ENCODE measurements at places on chromosomes 7 and 10.

DNA sequence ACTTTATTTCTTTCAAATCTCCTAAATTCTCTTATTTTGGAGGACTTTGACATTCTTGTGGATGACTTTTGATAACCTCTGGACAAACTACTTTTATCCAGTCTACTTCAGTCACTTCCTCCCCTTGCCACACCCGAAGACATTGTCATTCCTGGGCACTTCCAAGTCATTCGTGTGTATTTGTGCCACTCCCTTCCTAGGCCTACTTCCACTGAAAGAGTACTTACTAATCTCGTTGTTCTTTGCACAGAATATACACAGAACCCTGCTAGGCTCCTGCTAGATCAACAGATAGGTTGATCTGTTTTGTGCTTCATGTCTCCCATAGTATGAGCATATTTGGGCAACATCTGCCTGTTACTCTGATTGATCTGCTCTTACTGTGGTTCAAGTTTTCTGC lies 355.4 kb downstream of the HGF start:
- no peak for DNase-seq

DNA sequence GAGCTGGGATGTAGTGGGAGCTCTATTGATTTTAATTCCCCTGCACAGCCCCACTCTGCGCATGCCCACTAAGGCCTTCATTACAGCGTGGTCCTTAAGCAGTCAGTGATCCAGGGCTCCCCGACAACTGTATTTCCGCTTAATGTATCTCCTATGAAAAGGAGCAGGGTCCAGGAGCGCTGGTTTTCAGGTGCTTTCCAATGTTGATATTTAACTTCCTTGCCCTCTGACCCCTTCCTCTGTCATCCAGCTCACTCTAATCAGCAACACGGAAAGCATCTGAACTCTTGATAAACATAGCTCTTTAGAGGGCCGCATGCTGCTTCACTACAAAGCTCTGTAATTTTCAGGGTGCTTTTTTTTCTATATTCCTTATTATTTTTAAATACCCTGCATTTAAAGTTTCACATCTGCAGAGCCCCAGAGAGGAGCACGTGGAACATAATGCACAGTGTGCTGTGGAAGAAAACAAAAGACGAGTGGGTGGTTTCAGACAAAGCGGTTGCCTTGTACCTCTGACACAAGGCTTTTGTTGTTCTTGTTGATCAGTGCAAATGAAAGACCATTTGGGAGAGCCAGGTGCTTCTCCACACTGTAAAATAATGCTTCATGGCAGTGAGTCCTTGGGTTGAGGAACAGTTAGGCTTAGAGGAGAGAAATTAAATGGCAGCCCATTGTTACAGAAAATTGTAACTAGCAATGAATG lies 465.9 kb upstream of the CELF2 start:
- DNase-seq: no peak

- no peak for DNase-seq
Observed at GRCh38 chr7:2573761-2574160, 15.0 kb downstream of the IQCE start.

DNA sequence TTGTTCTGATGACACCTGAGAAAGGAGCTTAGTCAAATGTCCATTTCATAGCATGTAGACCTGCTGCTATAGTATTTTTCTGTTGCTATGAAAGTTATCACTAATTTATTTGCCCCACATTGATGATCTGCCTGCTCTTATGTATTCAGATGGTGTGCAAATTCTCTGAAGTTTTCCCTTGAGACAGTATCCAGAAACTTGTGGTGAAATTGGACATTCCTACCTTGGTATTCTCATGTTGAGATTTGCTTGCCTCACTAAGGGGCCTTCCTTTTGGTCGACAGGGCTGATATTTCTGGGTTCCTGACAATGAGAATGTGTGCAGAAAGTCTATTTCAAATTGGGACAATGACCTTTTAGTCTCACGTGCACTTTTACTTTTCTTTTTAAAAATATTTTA lies 253.2 kb upstream of the FZD8 start:
- no peak for DNase-seq

GRCh38 chr10:78178940-78179339 lies 145.3 kb downstream of the RPS24 start:
- DNase-seq: no peak

GRCh38 chr10:49115015-49115795 lies at the start of gene VSTM4:
Gene VSTM4, minus strand, starts transcription at chr10:49115522. Its CDS starts 37 bp downstream, at chr10:49115485.
- DNase-seq: no peak

GRCh38 chr7:151327659-151328058 lies 14.0 kb upstream of the NUB1 start:
- DNase-seq: no peak

DNA sequence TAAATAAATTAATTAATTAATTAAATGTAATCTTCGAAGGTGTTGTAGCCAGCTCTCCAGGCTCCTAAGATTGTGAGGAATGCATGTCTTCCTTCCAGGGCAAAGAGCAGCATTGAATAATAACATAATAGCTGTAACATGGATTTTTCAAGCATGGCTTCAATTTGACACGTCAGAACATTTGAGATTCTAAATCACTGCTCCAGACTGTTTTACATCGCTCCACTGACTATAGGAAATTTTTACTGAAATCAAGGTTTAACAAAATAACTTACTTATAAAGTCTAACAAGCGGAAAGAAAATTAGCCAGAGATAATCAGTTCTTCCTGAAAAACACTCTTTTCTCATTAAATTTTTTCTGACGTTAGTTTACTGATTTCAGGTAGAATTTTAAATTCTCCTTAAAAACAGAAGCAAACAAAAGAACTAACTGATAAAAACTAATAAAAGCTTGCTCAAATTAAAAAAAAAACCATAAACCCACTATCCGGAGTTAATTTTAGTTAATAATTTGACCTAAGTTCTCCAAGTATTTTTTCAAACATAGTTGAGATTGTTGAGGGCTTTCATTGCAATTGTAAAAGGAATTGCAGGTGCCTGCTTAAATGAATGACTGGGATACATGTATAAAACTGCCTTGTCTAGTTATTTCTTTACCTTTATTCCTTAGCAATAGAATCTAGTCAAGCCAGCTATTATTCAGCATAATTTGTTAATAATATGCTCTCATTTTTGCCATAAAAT lies 51.2 kb upstream of the SGCE start:
- no peak for DNase-seq

- no peak for DNase-seq
Observed at GRCh38 chr7:29843093-29843492, 36.8 kb downstream of the WIPF3 start.

GRCh38 chr10:14687340-14687739 lies 87.4 kb downstream of the FAM107B start:
- no peak for DNase-seq

GRCh38 chr10:79185796-79186374 lies 117.1 kb downstream of the ZMIZ1 start:
- DNase-seq: no peak

DNA sequence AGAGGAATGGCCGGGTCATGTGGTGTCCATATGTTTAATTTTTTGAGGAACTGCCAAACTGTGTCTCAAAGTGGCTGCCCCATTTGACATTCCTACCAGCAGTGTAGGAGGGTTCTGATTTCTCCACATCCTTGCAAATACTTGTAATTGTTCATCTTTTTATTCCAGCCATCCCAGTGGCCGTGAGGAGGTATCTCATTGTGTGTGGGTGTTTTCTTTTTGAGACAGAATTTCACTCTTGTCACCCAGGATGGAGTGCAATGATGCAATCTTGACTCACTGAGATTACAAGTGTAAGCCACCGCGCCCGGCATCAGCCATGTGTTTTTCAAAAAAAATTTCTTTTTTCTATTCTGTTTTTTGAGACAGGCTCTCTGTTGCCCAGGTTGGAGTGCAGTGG lies 38.7 kb upstream of the DLG5 start:
- DNase-seq: no peak

DNA sequence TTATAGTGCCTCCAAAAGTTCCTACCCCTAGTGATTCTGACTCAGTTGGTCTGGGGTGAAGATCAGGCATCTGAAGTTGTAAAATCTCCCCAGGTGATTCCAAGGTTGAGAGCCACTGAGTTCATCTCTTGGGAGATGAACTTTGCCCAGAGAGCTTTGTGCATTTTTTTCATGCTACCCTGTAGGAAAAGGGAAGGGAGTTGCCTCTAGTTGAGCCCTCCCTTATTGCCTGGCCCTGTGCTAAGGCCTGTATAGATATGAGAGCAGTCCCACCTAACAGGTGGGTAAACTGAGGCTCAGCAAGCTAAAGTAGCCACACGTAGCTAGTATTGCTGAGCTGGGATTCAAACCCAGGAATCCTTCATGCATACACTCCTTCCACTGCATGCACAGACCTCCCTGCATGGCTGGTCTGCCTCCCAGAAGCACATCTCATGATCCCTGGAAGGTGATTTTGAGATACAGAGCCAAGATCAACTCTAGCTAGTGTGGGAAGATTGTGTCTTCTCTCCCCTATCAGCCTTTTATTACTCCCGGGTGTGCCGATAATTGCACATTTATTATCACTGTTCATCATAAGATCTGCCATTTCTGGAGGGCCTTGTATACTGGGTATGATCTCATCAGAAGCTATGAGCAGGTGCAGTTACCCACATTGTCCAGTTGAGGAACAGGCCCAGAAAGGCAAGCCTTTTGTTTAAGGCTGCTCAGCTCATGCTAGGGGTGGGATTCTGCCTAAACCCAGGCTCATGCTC lies 47.0 kb downstream of the TBATA start:
- no peak for DNase-seq

DNA sequence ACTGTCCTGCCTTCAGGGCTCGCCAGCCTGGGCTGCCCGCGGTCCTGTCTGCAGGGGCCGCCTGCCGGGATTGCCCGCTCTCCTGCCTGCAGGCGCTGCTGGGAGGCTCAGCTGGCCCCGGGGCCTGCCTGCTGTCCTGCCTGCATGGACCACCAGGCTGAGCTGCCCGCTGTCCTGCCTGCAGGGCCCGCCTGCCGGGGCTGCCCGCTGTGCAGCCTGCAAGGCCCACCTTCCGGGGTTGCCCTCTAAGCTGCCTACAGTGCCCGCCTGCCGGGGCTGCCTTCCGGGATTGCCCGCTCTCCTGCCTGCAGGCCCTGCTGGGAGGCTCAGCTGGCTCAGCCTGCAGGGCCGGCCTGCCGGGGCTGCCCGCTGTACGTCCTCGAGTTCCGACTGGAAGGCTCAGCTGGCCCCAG lies 164.4 kb downstream of the GLRX3 start:
- no peak for DNase-seq

DNA sequence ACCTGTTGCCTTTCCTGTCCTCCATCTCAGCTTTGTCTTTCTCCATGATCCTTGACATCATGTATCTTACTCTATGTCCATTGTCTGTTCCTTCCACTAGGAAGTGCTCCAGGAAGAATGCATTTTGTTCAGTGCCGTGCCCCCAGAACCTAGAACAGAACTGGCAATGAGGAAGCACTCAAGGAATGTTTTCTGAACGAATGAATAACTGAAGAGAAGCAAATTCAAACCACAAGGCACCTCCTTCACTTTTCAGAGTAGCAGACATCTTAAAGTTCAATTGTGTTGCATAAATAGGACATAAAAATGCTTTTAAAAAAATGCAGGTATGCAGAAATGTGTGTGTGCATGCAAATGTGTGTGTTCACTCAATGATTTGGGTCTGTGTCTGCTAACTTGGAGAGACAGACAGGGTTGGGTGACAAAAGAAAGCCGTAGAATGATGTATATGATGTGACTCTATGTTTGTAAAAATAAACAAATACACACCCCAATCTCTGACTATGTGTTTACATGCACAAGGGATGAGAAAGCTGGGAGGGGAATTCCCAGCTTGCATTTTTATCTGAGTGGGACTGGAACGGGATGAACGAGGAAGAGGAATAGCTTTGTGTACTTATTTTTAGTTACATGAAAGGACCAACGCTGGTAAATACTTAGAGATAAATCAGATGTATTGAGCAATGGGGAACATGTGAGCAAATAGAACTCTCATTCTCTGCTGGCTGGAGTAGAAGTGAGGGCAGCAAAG lies 237.7 kb downstream of the FANK1 start:
- DNase-seq: no peak

DNA sequence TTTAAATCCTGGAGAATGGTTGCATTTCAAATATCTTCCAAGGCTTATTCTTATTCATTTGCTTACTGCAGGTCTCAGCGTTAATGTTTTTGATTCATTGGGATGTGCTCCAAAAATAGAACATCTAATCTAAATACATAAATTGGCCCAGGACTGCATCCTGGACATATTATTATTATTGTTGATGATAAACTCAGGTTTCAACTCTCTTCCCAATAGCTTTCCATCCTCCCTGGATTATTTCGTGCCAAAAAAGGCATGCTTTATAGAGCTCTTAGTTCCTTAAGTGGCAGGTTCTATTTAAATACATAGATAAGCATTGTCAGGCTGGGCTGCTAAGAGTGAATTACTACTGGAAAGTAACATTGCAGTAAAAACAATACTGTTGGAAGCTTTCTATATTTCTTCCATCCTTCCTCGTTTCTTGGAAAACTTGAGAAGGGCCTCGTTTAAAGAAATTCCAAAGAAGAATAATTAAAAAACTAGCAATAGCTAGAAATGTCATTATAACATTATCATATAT lies 14.7 kb upstream of the PRKAR2B start:
- DNase-seq: no peak

DNA sequence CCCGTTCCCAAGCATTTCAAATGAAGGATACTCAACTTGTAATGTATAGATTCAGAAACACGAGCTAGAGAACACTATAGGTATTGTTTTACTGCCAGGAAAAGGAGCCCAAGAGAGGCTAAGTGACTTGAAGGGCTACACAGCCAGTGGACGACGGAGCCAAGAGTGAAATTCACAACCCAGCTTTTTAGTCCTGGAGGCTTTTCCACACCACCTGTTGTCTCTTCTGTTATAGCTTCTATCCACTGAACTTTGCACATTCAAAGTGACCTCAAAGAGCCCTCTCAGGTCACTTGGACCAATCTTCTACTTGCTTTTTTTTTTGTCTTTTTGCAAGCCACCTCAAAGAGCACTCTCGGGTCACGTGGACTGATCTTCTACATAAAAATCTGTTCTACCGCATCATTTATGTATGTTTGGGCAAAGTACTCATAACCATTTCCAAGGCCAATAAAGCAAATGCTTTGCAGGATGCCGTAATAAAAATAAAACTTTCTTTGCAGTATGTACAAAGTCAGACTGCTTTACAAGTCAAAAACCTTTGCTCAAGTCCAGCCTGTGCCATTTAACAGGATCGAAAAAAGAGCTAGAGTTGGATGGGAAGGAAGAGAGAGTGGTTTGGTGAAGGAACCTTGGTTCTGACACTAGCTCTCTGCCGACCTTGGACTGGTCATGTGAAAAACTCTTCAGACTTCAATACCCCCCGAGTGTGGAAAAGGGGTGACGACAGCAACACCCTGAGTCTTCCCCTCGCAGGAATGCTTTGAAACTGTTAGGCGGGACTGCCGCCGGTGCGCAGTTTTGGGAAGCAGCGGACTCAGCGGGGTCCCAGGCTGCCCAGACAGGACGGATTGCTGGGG lies 821 bp downstream of the SLC35B4 start:
- DNase-seq: no peak

GRCh38 chr10:130769146-130770017 lies 542.1 kb downstream of the TCERG1L start:
- no peak for DNase-seq

GRCh38 chr7:142606081-142606480 lies 143.2 kb upstream of the PRSS1 start:
- no peak for DNase-seq

GRCh38 chr7:70456719-70457118 lies 675.2 kb upstream of the GALNT17 start:
- no peak for DNase-seq

- DNase-seq: no peak
Observed at GRCh38 chr10:29649561-29650551, 15.1 kb upstream of the SVIL start.

Measured in C1 segment of cervical spinal cord (tissue), 14 donors.